Activated CD4-positive, alpha-beta T cell treated with anti-CD3 and anti-CD28 coated beads, Interleukin-2, amount 50 U/mL, for 16 hours (primary cell): ENCODE measurements at places on chromosomes 3 and 15.

DNA sequence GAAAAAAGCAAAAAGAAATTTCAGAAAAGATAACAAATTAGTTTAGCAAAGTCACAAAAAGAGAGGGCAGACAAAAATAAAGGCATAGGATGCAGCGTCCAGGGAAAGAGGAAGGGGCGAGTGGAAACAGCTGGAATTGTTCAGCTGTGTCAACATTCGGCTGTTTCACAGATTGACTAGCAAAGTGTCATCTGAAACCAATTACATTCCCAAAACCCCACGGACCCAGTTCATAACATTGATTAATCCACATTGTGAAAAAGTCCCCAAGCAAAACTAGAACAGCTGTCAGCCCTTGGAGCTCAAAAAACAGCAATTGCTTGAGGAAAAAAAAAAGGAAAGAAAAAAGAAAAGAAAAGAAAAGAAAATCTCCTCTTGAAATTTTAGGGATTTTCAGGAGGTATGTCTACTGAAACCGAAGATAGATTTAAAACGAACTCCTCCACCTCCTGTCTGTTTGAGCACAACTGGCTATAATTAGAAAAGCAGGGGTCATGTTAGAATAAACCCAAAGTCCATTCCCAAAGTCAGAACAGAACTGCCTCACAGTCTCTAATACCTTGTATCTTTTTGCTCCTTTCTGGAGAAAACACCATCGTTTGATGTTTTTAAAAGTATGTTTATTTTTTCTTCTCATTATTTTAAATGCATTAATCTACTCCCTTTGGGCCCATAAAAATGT, 159.6 kb downstream of the RORA start:
- DNase-seq = no peak

DNA sequence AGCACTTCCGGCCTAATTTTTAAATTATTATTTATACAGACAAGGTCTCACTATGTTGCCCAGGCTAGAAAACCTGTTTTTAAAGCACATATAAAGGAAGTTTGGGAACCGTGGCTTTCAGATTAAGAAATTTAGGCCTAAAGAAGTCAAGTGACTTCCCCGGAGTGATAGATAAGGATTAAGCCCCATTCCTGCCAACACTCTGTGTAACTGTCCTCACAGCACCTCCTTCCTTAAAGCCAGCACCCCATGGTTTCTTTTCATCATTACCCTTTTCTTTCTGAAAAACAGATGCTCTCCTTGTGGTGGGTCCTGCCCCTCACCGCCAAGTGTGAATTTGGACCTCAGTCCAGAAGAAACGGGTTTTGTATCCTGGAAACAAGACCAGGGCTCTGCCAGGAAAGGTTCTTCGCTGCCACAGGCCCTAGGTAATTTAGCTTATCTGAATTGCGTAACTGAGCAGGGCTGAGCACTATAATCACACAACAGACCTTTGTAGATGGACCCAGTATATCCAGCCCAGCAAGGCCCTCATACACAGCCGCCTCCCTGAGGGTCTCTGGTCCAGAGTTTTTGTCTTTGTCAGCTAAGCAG, 231.3 kb downstream of the PLCL2 start:
- DNase-seq = no peak

DNA sequence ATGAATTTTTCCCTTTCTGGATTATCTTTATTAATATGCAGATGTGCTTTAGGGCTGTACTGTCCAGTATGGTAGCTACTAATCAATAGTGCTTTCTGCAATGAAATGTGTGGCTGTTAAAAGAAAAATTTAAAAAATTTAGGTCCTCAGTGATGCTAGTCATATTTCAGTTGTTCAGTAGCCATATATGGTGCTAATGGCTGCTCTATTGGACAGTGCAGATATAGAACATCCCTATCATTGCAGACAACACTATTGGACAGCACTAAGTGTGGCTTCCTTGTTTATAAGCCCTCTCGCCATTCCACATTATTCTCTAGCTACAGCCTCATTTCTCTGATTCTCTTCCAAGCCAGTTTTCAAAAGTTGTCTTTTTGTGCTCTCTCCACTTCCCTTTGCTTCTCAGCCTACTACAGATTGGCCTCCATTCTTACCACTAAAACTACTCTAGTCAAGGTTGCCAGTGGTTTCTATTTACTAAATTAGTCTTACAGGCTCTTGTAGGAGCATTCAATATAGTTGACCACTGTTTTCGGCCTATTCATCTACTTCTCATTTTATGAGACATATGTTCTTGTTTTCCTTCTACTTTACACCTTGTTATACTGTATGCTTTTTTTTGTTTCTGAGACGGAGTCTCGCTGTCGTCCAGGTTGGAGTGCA, 9.5 kb downstream of the MAPK6 start:
- DNase-seq = no peak

DNA sequence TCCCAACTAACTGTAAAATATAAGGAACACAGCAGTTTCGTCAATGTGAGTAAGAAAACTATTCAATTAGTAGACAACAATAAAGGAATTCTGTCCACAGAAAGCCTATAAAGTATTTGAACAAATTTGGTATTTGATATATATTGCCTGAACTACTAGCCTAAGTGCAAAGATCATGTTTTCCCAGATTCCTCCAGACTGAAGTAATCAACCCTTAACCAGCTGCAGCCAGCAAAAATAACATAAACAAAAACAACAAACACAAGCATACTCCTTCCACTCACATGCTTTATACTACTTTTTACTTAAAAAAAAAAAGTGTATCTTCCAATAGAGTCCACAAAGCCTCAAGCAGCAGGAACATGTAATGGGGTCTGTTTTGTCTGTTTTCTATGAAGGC, 24.1 kb downstream of the PGBD4 start:
- DNase-seq = no peak

DNA sequence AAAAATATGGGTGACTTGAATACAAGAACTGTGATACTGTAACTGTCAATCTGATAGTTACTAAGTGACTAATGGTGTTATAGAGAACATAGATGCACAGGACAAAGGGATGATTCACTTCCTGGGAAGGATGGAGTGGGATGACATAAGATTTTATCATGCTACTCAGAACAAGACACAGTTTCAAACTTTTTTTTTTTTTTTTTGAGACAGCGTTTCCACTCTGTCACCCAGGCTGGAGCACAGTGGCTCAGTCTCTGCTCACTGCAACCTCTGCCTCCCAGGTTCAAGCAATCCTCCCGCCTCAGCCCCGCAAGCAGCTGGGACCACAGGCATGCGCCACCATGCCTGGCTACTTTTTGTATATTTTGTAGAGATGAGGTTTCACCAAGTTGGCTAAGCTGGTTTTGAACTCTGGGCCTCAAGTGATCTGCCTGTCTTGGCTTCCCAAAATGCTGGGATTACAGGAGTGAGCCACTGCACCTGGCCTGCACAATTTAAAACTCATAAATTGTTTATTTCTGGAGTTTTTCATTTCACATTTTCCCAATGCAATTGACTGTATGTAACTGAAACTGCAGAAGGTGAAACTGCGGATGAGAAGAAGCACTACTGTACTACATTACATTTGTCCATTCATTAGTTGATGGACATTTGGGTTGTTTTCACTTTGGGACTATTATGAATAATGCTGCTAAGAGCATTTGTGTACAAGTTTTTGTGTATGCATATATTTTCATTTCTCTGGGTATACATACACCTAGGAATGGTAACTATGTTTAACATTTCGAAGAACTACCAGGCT, 40.6 kb downstream of the ADIPOQ start:
- DNase-seq = peak; percentile 94

DNA sequence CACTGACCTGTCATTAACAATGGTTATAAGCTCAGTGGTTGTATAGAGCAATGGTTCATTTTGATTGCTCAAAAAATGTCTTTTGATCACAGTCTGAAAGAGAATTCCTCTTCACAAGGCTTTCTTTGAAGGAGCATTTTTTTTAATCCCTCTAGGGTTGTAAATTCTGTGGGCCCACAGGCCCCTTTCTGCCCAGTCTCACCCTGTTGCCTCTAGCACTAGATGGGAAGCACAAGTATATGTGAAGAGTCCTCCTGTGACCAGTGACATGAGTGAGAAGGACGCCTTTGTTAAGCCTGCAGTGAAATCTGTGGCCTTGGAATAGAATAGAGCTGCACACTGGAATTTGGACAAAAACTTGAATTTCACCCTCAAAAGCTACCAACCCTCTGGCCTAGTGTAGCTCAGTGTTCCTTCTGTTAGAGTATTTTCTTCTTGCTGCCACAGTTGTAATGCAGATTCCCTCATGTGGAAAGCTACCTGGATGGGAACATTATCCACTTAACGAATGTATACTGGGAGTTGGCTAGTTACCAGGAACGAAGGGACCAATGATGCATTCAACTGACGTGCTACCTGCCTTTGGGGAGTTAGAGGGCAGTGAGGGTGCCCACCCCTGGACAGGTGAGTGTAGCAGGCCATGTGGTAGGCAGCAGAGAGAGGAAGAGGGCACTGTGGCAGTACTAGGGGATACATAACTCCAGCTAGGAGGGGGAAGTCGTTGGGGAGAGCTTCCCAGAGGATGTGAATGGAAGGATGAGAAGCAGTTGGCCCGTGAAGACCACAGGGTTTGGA, 28.3 kb upstream of the RYR3 start:
- DNase-seq = no peak

DNA sequence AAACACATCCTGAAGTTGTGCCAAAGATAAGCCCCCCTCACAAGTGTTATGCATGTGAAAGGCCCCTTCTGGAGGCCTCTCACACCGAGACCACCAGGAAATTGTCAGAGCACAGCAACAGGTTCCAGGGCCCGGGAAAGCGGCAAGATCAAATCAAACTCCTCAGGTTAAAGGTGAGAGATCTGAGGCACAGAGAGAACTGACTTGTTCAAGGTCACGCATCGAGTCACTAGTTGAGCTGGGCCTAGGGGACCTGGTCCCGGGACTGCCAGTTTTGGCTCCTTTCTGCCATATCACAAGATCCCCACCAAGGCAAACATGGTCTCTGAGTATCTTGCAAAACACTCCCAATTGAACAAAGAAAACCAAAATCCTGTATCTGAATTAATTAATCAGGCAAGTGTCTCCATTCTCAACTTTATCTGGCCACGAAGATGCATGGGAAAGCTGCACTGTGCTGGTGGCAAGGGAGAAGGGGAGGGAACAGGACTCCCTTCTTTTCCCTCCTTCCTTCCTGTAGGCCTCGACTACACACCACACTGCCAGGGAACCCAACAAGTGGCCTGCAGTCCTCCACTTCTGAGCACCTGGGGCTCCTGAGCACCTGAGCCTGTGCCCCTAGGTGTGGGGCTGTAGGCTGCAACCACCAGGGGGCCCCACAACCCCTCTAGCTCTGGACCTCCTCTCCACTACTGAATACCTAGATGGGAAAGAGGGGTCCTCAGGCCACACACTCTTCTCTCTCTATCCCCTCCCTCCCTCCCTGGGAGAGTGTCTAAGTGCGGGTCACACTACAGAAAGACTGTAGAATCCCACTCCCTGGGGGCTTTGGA, 37.3 kb downstream of the ANP32A start:
- DNase-seq = peak; percentile 40

- DNase-seq = no peak
These were observed 2.3 kb downstream of the TJP1 start for GRCh38 chr15:29819979-29820378.
